Left forelimb (tissue), 1 donor: ENCODE measurements at places on chromosomes 3 and 15.
A peak's percentile ranks its signal among the peaks of the same experiment; 100 is the strongest.

GRCh38 chr3:112002096-112002971 lies 3.6 kb downstream of the TAGLN3 start:
- DNase-seq = no peak

DNA sequence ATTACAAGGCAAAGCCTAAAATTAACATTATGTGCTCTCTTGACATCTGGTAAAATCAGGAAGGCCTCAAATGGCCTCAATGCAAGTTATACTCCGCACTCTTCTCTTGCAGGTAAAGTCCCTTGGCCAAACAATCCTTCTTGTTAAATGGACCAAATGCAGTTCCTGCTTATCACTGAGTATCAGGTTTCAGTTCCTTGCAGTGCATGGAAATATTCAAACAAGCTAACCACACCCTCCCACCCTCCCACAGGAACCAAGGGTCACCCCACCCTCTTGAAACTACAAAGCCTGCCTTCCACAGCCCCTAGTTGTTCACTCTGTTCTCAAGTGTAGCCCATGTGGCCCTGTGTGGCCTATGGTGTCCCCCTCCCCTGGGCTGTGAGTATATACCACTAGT lies 171.9 kb upstream of the CADPS start:
- DNase-seq = no peak

DNA sequence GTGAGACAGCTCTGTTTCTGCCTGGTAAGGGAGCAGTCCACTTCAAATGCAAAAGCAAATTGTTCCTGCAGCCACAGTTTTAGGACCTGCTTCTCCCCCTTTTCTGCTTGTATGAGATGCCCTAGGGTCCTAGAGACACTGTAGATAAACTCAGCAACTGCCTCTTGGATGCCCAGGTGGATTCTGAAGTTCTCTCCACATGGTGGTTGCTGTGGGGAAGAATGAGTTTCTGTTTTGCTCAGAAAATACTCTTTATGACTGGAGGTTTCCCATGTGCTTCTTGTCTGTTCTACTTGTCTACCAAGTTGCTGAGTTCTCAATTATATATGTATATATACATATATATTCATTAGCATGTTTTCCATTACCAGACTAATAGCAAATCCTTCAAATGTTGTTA lies 5.6 kb upstream of the ZNF80 start:
- DNase-seq = no peak

DNA sequence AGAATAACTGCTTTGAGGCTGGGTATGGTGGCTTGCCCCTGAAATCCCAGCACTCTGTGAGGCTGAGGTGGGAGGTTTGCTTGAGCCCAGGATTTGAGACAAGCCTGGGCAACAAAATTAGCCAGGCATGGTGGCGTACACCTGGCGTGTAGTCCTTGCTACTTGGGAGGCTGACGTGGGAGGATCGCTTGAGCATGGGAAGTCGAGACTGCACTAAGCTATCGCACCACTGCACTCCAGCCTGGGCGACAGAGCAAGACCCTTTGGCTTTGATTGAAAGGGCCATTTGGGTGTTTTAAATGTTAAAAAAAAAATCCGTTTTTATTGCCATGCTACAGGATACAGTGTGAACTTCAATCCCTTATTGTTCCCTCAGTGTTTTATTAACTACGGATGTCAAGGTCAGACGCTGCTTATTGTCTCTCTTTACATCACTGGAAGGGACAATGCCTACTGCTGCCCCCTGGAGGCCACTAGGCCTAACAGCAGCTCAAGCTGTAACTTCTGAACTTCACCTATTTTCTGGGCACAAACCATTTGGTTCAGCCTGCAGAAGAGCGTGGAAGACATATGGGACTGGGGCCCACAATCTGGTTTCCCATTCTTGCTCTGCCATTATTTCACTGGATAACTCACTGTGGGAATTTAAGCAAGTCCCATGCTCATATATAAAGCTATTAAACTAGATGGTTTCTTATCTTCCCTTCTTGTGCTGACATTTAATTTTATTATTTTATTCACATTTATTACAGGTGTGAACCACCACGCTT lies 15.3 kb upstream of the IREB2 start:
- peak; percentile 72 for DNase-seq

DNA sequence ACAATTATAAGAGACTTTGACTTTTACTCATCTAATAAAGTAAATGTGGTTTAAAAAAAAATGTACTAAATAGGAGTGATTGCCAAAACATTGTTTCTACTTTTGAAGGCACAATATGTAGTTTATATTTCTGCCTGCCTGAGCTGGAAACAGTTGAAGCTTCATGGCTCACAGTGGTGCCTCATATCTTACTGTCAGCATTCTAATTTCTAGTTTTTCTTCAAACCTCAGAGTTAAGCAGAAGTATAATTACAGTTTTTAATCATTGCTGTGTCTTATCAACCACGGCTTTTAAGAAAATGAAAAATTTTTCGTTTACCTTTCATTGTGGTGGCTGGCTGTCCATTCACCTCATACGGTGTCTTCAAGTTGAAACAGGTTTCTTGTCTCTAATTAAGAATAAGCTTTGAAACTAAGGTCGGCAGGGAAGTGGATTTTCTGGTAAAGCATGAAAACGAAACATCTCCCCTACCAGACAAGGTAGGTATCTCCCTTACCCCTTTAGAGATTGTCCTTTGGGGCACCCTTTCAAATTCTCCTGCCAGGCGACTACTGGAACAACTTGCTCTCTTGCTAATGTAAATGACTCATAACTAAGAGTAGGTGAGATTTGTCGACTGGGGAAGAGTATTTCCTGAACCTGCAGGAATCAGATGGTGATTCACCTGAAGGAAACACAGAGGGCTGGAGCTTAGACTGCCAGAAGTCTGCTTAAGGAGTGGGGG lies at the start of gene GPR87:
GPR87 (minus strand) TSS at position 554 of the 725 bp plus-strand sequence. CDS start 16,720 bp downstream, outside the sequence.
- DNase-seq = no peak

- DNase-seq = no peak
These were observed 24.1 kb downstream of the NEK10 start for GRCh38 chr3:27345045-27345444.

DNA sequence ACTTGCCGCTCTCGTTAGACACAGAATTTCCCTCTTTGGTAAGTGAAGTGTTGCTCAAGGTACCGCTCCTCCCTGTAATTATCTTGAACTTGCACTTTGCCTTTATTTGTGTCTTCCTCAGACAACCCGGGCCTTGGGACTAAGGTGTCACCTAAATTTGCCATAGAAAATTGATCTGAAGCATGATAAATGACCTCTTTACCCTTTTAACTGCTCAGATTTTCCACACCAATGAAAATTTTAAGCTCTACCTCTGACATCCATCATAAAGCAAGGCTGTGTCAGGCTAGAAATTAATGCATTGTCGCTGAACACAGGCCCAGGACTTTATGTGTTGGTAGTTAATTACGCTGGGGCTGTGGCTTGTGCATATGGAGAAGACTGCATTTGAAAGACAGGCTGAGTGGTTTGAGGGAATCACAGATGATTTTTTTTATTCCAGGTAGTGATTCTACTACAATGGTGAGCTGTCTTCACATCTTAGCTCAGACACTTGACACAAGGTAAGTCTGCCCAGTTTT lies 199.6 kb upstream of the CHRM5 start:
- no peak for DNase-seq

DNA sequence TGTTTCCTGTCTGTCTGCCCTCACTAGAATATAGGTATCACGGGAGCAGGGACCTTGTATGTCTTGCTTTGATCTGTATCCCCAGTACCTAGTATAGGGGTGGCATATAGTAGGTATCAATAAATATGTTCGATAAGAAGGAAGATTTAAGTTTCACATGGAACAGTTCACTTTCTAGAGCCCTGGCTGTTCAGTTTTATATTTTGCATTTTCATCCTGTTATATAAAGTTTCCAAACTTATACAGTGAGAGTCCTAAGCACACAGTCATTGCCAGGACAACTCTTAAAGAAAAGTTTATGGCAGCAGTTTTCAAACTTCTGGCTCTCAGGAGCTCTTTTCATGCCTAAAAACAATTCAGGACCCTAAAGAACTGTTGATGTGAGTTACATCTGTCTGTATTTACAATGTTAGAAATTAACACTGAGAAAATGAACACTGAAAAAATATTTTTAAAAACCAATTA lies 13.4 kb downstream of the ITPR1 start:
- no peak for DNase-seq

GRCh38 chr3:11204697-11205348 lies 50.5 kb downstream of the HRH1 start:
- no peak for DNase-seq

DNA sequence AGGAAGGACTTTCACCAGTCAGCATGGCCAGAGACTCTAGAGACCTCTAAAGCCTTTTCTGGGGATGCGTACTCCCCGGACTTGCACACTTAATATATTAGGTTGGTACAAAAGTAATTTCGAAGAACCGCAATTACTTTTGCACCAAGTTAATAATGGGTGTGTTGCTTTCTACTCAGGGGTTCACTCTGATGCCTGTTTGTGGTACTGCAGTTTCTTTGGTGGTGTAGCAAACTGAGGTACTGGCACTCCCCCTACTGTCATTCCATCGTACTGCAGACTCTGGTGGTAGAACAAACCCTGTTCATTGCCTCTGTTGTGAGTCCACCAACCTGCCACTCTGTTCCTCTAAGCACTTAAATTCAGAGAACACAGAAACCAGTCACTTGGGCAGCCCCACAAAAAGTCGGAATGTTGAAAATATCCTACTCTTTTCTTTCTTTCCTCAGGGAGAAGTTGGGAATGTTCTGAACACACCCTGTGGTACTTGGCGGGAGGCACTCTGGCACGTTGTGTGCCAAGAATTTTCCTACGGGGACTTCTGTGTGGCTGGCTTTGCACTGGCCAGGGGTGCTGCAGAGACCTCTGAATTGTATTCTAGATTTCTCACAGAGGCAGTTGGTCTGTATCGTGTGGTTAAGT lies 46.3 kb downstream of the GABRG3 start:
- no peak for DNase-seq

DNA sequence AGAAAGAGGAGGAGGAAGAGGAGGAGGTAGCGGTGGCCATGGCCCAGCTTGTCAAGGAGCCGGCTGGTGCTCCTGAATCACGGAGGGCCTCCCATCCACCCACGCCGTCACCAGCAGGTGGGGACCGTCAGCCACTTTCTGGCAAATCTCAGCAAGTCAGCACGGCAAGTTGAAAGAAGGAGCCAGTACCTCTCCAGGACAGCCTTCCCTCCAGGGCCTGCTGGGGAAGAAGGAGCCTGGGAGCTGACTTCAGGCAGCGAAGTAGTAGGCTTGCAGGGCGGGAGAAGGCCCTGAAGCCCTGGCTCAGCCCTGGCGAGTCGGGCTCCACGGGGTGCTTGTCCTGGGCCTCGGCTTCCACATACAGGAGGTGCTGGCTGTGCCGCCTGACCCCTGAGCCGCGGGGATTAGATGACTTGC lies 99.2 kb upstream of the TRPM1 start:
- no peak for DNase-seq

DNA sequence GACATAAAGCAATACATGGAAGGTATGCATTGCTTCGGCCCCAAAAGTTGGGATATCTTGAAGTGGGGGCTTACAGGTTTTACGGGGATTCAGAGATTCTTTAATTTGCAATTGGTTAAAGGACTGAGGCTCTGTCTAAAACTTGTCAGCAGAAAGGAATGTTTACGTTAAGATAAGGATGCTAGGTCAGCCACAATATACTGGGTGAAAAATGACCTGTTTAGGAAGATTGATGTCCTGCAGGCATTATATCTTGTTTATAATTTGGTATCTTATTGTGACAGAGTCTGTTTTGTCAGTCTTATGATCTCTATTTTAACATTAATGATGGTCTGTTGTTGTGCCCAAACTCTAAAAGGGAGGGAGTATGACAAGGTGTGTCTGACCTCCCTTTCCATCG lies 15.3 kb upstream of the CCNDBP1 start:
- DNase-seq = no peak

DNA sequence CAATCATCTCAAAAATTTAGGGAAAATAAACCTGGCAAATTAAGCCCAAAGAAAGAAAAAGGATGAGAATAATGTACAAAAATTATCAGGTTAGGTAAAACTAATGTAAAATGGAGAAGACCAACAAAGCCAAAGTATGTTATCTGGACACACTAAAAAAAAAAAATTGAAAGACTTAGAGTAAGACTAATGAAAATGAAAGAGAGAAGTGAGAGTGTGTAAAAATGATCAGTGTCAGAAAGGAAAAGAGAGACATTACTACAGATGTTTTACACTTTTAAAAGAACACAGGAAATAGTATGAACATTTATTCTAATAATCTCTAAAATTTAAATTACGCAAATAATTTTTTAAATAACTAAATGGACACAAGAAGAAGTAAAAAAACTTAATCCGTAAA lies 573.3 kb upstream of the NR2F2 start:
- DNase-seq = no peak

DNA sequence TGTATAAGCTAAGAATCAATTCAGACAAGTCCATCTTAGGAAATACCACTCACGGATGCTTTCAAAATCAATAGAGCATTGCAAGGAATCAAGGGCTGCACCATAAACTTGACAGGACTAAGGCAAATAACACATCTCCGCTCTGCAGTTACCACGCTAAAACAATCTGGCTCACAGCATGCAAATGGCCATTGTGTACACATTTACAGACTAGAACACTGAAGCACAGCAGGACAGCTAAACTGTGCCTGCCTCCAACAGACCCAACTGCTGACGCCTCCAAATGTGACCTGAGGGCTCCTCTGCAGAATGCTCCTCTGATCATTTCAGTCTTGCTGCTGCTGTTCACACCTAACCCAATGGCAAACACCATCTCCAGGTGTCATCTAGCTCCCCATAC lies 104.3 kb downstream of the MEX3B start:
- DNase-seq = no peak

DNA sequence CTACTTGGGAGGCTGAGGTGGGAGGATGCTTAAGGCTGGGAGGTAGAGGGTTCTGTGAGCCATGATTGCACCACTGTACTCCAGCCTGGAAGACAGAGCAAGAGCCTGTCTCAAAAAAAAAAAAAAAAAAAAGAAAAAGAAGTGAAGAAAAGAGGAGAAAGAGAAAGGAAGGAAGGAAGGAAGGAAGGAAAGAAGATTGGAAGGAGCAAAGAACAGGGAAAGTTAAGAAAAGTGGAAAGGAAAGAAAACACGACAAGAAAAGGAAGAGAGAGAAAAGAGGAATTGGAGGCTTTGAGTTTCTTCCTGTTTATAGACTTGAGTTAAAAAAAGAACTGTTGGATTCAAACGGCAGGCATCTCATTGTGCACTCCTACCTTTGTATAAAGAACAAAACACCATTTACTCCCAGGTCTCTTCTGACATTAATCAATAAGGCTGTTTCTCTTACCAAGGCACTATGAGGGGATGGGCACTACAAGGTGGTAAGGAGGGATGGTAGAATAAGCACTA lies 73.5 kb downstream of the EDEM1 start:
- DNase-seq = no peak
